ENCODE measurements at places on chromosomes 13 and 19.

- DNase-seq: peak; percentile 61
Observed at GRCh38 chr19:53511933-53512374, 26.0 kb upstream of the ZNF331 start.

- DNase-seq: no peak
Observed at GRCh38 chr13:25806264-25806974, 245.4 kb downstream of the SHISA2 start.

GRCh38 chr19:2512523-2513431, 36.9 kb downstream of the GADD45B start:
- no peak for DNase-seq

DNA sequence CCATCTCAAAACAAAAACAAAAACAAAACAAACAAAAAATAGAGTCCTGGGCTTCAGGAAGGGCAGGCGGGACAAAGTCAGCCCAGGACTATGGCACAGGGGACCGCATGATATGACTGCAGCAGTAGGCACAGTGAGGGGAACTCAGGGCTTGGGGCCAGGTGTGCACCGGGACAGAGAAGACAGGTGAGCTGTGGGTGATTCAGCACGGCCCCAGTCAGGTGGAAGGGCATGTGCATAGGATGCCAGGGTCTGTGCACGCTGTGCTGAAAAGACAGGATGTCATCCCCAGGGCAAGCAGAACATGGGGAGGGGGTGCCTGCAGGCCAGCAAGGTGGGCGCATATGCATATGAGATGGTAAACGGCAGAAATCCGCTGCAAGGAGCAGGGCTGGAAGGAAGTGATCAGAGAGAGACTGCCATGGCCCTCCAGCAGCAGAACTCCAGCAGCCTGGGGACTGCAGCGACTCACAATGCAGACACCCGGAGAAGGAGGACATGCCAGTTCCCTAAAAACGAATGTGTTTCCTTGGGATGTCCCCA, 15.0 kb downstream of the EPS15L1 start:
- no peak for DNase-seq

DNA sequence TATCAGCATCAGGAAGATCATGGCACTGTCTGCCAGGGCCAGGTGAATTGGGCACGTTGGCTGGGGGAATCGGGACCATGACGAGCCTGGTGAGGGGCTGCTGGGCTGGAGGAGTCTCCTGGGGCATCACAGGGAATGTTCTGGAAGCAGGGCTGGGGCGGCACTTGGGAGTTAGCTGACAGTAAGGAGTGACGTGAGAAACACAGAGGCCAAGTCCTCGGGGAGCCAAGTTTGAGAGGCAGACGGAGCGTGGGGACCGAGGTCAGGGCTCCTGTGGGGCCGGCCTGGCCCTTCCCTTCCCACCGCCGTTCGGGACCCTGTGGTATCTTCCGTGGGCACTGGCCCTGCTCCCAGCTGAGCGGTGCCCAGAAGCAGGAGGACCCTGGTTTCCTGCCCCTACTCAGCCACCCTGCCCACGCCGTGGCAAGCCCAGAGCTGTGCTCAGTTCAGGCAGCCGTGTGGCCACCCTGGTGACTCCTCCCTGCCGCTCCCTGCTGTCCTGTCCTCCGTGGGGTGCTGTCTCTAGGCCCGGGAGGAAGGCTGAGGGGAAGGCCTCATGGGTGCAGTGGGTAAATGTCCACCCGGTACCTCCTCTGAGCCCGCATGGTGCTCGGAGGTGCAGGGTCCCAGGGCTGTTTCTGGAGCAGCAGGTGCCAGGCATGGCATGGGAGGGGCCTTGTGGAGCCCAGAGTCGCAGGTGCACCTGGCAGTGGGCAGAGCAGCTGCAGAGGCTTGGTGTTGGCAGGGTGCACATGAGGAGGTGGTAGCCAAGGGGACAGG, 25.2 kb downstream of the CRTC1 start:
- DNase-seq: no peak

DNA sequence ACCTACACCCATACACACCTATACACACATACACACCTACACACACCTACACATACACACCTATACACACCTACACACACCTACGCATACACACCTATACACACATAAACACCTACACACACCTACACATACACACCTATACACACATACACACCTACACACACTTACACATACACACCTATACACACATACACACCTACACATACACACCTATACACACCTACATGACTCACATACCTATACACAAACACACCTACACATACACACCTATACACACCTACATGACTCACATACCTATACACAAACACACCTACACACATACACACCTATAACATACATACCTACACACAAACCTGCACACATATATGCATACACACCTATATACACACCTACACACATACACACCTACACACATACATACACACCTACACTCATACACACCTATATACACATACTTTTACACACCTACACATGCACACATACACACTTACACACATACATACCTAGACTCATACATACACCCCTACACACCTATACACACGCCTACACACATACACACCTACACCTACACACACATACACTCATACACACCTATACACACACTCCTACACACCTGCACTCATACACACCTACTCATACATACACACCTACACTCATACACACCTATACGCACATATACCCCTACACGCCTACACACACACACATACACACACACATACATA, 286.7 kb upstream of the MAB21L1 start:
- no peak for DNase-seq

DNA sequence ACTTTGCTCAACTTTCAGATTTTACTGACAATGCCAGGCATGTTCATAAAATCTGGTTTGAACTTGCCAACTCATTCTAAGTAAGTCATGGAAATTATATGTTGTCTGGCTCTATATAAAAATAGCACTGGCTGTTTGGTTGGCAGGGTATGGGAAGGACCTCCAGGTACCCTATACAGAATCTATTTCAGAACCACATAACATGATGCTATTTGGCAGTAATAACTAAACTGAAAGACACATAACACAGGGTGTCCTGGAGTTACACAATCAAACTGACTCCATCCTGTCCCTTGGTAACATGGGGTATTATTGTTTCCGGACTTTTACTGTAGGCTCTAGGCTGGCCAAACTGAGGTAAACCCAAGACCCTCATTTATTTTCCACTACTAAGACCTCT, 248.8 kb downstream of the RGCC start:
- DNase-seq: no peak

DNA sequence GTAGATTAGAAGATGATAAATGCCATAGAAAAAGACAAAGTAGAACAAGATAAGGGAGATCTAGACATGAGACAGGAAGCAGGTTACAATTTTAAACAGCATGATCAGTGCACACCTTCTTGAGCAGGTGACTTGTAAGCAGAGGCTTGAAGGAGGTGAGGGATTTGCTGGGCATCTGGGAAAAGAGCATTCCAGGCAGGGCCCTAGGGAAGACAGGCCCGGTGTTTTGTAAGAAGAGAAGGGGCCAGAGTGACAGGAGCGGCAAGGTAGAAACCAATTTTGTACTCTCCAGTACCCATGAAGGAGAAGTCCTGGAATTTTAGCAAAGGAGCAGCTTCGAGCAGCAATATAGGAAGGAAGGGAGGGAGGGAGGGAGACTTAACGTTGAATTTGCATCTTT, 296.5 kb downstream of the MZT1 start:
- no peak for DNase-seq

GRCh38 chr13:98965325-98965724, 12.5 kb downstream of the DOCK9 start:
- no peak for DNase-seq

- peak; percentile 53 for DNase-seq
Observed at GRCh38 chr13:31903111-31903815, 128.3 kb upstream of the FRY start.

GRCh38 chr19:13826652-13827235, 31.5 kb downstream of the ZSWIM4 start:
- no peak for DNase-seq

- no peak for DNase-seq
Observed at GRCh38 chr13:79522583-79522982, 41.6 kb downstream of the NDFIP2 start.

DNA sequence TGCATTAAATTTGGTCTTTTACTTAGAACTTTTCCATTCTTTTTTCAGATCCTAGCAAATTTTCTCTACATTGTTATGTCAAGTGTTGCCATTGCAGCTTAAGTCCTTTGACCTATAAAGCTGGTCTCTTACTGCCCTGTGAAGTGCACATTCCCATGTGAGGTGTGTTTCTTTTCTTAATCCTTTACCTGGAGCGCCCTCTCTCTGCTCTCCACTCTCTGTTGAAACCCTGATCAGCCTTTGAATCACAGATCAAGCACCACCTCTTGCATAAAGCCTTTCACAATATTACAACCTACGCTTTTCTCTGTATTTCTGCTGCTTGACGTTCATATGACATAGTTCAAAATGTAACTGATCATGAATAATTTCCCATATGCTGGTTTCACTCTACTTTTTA, 84.8 kb downstream of the PCDH17 start:
- DNase-seq: no peak

- DNase-seq: no peak
Observed at GRCh38 chr13:43792076-43792881, 5.5 kb upstream of the ENOX1 start.

- DNase-seq: no peak
Observed at GRCh38 chr13:67377919-67378318, 147.8 kb upstream of the PCDH9 start.

DNA sequence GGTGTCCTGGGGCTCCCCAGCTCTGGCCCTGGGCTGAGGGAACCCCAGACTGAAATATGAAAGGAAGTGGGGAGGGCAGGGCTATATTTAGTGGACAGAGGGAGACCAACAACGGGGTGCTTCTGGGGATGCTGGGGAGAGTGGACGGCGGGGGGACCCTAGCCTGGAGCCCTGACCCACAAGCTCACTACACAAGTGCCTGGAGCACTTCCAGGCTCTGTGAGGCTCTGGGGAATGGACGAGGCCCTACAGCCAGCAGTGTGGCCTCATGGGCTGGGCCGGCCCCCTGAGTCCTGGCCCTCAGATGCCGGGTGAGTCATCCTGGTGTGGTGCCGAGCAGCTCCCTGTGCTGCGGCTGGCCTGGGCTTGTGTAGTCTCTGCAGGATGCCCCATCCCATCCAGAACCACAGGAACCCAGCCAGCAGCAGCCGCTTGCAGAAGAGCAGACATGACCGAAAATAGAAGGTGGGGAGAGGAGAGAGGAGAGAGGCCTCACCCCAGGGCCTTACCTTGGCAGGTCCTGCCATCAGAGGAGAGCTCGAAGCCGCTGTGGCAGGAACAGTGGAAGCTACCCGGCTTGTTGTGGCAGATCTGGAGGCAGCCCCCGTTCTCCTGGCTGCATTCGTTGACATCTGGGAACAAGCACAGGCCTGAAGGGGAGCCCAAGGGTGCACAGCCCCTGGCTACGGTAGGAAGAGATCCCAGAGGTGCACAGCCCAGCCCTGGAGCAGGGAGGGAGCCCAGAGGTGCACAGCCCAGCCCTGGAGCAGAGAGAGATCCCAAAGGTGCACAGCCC, 26.1 kb downstream of the GAS6 start:
- no peak for DNase-seq

DNA sequence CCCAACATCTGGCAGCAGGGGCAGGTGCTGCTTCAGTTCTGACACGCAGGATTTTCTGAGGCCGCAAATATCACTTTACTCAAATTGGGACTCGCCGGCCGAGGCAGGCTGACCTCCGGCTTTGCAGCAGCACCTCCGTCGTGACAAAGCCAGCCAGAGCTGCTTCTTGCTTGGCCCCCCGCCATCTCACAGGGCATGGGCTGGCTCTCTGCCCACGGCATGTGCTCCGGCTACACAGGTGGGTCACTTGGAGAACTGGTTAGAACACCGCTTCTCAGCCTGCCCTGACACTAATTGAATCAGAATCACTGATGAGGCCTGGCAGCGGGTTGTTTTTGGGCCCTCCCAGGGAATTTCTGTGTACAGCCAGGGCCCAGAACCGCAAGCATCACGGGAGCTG, 112.3 kb downstream of the SLC7A1 start:
- DNase-seq: no peak

- peak; percentile 81 for DNase-seq
Observed at GRCh38 chr13:45219938-45220375, 19.1 kb upstream of the KCTD4 start.

DNA sequence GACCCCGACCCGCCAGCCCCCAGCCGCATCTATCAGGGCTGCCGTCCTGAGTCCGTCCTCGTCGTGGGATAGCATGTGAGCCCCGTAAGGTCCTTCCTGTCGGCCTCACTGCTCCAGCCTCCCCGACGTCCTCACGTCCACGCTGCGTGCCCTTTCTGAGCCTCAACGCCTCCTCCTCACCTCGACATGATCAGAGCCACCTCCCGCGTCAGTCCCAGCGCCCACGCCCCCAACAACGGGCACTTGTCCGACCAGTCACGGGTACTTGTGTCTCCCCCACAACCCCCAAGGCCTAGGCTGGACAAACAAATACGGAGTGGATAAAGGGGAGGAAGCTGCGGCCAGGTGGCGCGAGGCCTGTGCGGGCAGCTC, 665 bp downstream of the ZNF497 start:
- peak; percentile 38 for DNase-seq

DNA sequence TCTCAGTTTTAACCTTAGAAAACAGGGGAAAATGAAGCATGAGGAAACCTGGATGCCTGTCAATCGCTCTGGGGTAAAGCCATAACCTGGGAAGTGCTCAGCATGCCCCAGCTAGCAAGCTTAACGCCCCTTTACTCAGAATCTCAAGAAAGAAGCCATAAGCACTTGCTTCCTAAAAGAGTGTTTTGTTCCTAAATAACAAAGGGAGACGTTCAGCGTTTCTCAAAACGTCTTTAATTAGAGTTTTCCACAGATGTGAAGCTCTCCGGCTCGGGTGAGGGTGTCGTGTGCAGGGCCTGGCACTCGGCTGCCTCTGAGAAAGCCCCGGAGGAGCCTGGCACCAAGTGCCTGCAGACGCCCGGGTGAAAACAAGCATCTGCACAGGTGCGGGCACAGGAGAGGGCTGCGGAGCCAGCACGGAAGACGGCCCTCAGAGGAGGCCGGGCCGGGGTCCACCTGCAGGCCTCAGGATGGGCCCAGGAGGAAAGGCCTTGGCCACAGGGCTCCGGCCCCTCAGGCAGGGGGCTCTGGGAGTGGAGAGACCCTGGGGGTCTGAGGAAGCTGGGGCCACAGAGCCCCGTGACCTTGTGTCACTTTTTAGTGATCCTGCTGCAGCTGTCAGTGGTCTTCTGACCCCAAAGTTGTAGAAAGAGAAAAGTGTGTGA, 6.2 kb downstream of the GAS6 start:
- DNase-seq: no peak

DNA sequence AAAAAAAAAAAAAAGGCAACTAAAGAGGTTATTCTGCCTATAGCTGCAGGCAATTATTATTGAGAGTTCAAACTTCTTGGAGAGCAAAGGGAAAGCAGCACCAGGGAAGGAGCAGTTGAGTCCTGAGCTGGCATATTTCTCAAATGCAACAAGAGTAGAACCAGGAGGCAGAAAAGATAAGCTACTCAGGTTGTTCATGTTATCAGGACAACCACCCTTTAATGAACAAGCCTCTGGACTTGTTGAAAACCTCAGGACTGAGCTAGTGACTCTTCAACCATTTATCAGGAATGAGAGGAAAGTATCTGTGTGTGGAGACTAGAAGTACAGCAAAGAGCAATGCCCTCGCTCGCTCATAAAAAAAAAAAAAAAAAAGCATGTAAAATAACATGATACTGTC, 183.0 kb downstream of the KCTD12 start:
- no peak for DNase-seq

- DNase-seq: no peak
Observed at GRCh38 chr19:33971073-33971472, 174.4 kb downstream of the KCTD15 start.

- no peak for DNase-seq
Observed at GRCh38 chr19:19966862-19967261, 66.1 kb downstream of the ZNF93 start.

Data from inflammatory macrophage treated with lipopolysaccharide for 4 hours (primary cell).